Activated T-helper 2 cell treated with anti-CD3 and anti-CD28 coated beads, Interferon-gamma antibody, Interleukin-2, Interleukin-4, amounts not matched to agents 10 μg/mL and 5 μg/mL and 100 μg/mL, durations not matched to agents 14 hours and 24 hours and 36 hours (primary cell): ENCODE measurements at places on chromosomes 12 and 14. TPM values are rescaled to one million over a fixed set of nuclear protein-coding genes. Genes with fewer than 3 reads are reported as not detected.

GRCh38 chr14:77882636-77883035 lies 82.7 kb downstream of the ADCK1 start:
- H3K36me3 ChIP-seq, result no peaks in the 10 kb centered on the region
- H3K4me3 ChIP-seq, result no peak overlapping the region
- no peak for DNase-seq
- H3K27me3 ChIP-seq, result no peaks in the 10 kb centered on the region
- no peak overlapping the region for H3K27ac ChIP-seq
- no peaks in the 10 kb centered on the region for H3K4me1 ChIP-seq

GRCh38 chr14:37903343-37904191 lies 304.1 kb upstream of the SSTR1 start:
- H3K4me3 ChIP-seq, result no peak overlapping the region
- no peak overlapping the region for H3K27ac ChIP-seq
- H3K4me1 ChIP-seq, result peaks cover 3% of the 10 kb centered on the region
- peaks cover 12% of the 10 kb centered on the region for H3K27me3 ChIP-seq
- H3K36me3 ChIP-seq, result no peaks in the 10 kb centered on the region

- peaks cover 10% of the 10 kb centered on the region for H3K4me1 ChIP-seq
- H3K36me3 ChIP-seq, result peaks cover 3% of the 10 kb centered on the region
- peaks cover 2% of the 10 kb centered on the region for H3K27me3 ChIP-seq
These were observed 6.0 kb downstream of the CCDC92 start for GRCh38 chr12:123966596-123966995.

- H3K36me3 ChIP-seq, result no peaks in the 10 kb centered on the region
- peaks cover 5% of the 10 kb centered on the region for H3K4me1 ChIP-seq
- H3K27ac ChIP-seq, result no peak overlapping the region
- DNase-seq, result no peak
These were observed 21.7 kb downstream of the NUBPL start for GRCh38 chr14:31582836-31583452.

GRCh38 chr14:70698288-70698687 lies 56.6 kb downstream of the TTC9 start:
- H3K4me3 ChIP-seq, result no peak overlapping the region
- H3K4me1 ChIP-seq, result no peaks in the 10 kb centered on the region
- no peak for DNase-seq
- H3K27ac ChIP-seq, result no peak overlapping the region

GRCh38 chr14:67547224-67547780 lies 14.2 kb downstream of the PLEKHH1 start:
- no peaks in the 10 kb centered on the region for H3K36me3 ChIP-seq
- no peaks in the 10 kb centered on the region for H3K4me1 ChIP-seq
- H3K4me3 ChIP-seq, result no peak overlapping the region
- no peak for DNase-seq
- H3K27me3 ChIP-seq, result peaks cover 29% of the 10 kb centered on the region
- H3K27ac ChIP-seq, result no peak overlapping the region

DNA sequence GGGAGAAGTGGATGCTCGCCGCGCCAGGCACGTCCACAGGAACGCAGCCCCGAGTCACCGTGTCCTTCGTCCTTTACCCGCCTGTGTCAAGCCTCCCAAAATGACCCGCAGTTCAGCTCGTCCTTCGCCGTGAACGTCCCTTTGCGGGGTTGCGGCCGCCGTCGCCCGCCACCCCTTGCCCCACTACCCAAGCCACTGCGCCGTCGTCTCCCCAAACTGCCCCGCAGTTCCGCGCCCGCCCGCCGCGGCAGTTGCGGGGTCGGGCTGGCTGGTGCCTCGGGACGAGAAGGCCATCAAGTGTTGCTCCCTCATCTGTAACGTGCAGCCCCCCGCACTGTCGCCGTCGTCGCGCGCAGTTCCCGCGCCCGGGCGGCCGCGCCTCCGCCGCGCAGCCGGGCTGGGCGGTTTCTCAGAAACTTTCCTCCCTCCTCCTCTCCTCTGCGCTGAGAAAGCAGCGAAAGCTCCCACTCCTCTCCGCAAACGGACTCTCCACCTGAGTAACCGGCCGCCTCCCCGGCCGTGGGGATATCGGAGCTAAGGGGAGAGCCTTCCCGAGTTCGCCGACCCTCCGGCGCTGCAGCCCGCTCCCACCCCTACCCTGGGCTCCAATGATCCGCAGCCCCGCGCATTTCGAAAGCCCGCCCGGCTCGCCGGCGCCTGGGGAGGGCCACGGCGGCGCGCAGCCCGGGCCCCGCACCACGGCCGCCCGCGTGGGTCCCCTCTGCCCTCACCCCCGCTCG lies 6.7 kb downstream of the CDKN1B start:
- peaks cover 72% of the 10 kb centered on the region for H3K36me3 ChIP-seq
- peak overlapping the region; percentile 86 for H3K4me3 ChIP-seq
- H3K27ac ChIP-seq, result peak overlapping the region; percentile 96

DNA sequence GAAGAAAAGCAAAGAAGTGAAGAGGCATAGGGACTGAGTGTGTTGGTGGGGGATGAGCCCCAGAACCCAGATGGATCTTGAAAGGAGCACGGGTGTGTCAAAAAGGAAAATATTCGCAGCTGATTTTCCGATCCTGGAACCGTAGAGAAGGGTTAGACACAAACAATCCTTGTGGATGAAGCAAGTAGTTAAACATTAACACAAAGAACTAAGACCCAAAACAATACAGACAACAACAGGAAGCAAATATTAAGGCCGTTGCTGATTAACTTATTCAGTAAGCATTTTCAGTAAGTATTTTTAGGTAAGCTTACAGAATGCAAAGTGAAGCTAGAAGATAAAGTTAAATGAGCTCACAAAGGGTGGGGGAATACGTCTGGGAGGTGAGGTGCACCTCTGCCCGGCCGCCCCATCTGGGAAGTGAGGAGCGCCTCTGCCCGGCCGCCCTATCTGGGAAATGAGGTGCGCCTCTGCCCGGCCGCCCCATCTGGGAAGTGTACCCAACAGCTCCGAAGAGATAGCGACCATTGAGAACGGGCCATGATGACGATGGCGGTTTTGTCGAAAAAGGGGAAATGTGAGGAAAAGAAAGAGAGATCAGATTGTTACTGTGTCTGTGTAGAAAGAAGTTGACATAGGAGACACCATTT lies 62.8 kb upstream of the PRB2 start:
- no peaks in the 10 kb centered on the region for H3K4me1 ChIP-seq
- no peaks in the 10 kb centered on the region for H3K27me3 ChIP-seq
- H3K4me3 ChIP-seq, result no peak overlapping the region

- DNase-seq, result no peak
- H3K27ac ChIP-seq, result no peak overlapping the region
- H3K4me1 ChIP-seq, result peaks cover 20% of the 10 kb centered on the region
- H3K4me3 ChIP-seq, result no peak overlapping the region
These were observed 151.0 kb upstream of the ARHGAP5 start for GRCh38 chr14:31926123-31926522.

NTN4 gene
- not detected in 2 replicates for total RNA-seq

GRCh38 chr12:93979189-93979588 lies 169.2 kb upstream of the PLXNC1 start:
- no peak overlapping the region for H3K4me3 ChIP-seq
- peak; percentile 13 for DNase-seq
- H3K4me1 ChIP-seq, result peaks cover 34% of the 10 kb centered on the region
- H3K27me3 ChIP-seq, result peaks cover 8% of the 10 kb centered on the region

GRCh38 chr14:25909045-25909747 lies 688.6 kb downstream of the NOVA1 start:
- no peak overlapping the region for H3K4me3 ChIP-seq
- H3K27ac ChIP-seq, result no peak overlapping the region
- H3K27me3 ChIP-seq, result no peaks in the 10 kb centered on the region

PZP gene
- not detected in 2 replicates for total RNA-seq

CCDC175 gene
- total RNA-seq, result not detected in 2 replicates

- H3K27ac ChIP-seq, result no peak overlapping the region
- H3K4me1 ChIP-seq, result no peaks in the 10 kb centered on the region
- peaks cover 11% of the 10 kb centered on the region for H3K27me3 ChIP-seq
- DNase-seq, result no peak
- H3K36me3 ChIP-seq, result no peaks in the 10 kb centered on the region
These were observed 212.9 kb downstream of the DPF3 start for GRCh38 chr14:72680853-72681640.

DNA sequence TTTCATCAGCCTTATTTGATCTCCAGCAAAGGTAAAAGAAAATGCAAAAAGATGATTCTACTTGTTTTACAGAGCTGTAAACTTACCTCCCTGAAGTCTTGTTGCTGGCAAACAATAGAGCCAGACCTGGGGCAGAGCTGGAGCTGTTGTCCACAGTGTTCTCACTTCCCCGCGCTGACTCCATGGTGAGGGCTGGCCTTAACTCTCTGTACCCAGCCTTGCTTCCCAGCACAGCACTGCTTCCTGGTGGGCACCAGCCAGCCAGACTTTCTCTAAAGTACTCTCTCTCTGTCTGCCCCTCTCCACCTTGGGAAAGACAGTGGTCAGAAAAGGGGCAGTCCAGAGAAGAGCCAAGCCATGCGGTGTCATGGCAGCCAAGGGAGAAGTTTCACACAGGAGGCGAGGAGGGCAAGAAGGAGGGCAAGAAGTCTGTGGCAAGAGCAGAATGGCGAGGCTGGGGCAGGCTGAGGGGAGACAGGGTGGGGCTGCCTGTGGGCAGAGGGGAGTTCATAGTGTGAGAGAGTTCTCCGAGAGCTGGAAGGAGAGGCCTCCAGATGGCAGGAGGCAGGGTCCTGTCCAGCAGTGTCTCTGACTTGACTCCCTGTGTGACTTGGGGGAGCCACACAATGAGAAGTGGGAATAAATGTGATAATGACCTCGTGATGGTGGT lies 9.3 kb downstream of the EVL start:
- H3K4me1 ChIP-seq, result peaks cover 87% of the 10 kb centered on the region
- no peak for DNase-seq
- H3K4me3 ChIP-seq, result peak overlapping the region; percentile 64
- peak overlapping the region; percentile 95 for H3K27ac ChIP-seq
- no peaks in the 10 kb centered on the region for H3K27me3 ChIP-seq

ARPC3 gene
- 312 and 338 TPM in 2 replicates for total RNA-seq

DNA sequence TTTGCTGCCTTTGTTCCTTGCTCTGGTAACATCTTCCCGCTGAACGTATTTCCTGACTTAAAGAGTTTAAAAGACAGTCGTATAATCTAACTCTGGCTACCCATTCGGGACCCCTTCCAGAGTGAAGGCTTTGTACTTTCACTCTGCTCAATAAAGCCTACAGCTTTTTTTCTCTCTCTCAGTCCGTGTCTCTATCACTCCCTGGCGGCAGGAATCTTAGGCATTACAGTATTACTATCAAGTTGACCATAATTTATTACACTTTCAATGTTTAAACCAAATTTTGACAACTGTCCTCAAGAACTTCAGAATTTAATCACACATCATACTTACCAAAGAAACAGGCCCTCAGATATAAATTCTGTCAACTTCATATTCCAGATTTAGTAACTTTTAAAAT lies 967.9 kb downstream of the FSCB start:
- no peaks in the 10 kb centered on the region for H3K36me3 ChIP-seq
- no peak overlapping the region for H3K4me3 ChIP-seq
- H3K4me1 ChIP-seq, result no peaks in the 10 kb centered on the region
- no peaks in the 10 kb centered on the region for H3K27me3 ChIP-seq
- H3K27ac ChIP-seq, result no peak overlapping the region
- DNase-seq, result no peak

TMEM132C gene
- total RNA-seq, result not detected in 2 replicates

KRT6B gene
- total RNA-seq, result not detected in 2 replicates

DNA sequence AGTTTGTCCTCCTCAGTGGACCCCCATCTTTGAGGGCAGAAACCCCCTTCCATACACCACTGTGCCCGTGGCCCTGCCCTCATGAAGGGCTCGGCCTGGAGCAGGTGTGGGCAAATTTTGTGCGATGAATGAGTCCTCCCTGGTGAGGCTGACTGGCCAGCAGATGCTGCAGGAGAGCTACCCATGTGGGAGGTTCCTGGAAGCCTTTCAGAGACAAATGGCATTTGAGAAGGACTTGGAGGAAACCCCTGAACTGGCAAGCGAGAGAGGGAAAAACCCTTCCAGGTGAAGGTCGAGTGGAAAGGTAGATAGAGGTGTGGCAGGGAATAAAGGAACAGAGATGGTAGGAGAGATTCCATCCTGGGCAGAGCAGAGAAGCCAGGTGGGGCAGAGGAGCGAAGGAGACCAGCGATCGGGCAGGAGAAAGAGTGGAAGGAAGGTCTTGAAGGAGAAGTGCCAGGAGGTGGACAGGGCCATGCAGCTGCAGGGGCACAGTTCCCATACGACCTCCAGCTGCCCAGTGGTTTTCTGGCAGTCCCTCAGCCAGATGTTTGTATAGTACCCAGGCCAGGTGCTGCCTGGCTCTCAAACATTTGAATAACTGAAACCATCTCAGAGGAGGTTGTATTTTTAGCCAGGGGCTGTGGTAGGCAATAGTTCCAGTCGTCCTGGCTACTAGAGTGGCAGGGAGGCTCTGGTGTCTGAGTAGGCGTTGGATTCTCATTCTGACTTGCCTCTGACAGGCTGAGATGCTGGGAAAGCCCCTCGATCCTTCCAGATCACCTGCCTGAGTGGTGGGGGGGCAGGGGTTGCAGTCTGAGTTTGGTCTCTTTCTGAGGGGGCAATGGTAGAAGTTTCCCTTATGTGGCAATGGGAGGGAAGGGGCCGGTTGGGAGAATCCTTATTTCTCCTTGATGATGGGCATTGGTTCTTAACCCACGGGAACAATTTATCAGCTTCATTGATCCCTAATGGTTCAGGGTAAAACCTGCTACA lies 40.1 kb downstream of the FBXL14 start:
- H3K4me3 ChIP-seq, result no peak overlapping the region
- peaks cover 5% of the 10 kb centered on the region for H3K27me3 ChIP-seq
- no peak overlapping the region for H3K27ac ChIP-seq

DNA sequence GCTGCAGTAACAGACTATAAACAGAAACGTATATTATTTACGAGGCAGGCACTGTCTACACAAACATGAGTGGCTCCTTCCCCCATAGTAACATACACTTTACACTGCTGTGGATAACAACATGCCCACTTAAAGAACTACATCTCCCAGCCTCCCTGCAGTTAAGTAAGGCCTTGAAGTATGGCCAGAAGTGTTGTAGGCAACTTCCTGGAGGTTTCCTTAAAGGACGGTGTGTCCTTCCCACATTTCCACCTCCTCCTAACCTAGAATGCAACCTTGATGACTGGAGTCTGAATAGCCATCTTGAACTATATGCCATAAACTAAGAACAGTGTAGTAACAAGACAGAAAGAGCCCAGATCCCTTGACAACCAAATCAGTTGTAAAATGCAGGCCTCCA lies 20.3 kb downstream of the MED13L start:
- peaks cover 9% of the 10 kb centered on the region for H3K36me3 ChIP-seq
- peaks cover 23% of the 10 kb centered on the region for H3K4me1 ChIP-seq
- no peak overlapping the region for H3K27ac ChIP-seq
- H3K4me3 ChIP-seq, result no peak overlapping the region
- no peaks in the 10 kb centered on the region for H3K27me3 ChIP-seq
- no peak for DNase-seq

DNA sequence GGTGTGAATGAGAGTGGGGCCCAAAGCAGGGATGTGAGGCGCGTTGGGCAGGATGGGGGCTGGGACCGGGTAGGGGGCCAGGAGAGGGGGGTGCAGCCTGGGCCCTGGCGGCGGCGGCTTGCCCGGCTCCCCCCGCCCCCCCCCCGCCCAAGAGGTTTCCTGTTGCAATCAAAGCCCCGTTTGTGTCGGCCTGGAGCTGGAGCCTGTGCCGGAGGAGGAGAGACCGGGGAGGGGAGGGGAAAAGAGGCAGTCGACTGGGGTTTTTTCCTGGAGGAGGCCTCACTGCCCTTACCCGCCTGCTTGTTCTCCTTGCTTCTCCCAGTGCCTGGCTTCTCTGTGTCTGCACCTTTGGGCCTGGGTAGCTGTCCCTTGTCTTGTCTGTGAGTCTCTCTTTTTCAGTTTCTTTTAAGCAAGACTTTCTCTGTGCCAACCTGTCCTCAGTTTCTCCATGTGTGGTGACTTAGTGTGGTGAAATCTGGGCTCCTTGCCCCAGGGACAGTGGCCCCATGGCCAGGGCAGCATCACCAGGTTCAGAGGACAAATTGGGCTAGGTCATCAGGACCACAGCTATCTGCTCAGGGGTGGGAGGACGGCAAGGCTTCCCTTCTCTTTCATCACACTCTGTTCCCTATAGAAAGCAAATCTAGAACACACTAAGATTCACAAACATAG lies 8.5 kb downstream of the RARG start:
- H3K36me3 ChIP-seq, result peaks cover 20% of the 10 kb centered on the region
- peak overlapping the region; percentile 42 for H3K27ac ChIP-seq
